ENCODE measurements at places on chromosomes 12 and 14. TPM values are rescaled to one million over a fixed set of nuclear protein-coding genes. Genes with fewer than 3 reads are reported as not detected.

Gene XRCC3
- 27.7 TPM for total RNA-seq

Gene KERA
- not detected for total RNA-seq

Gene CLEC4A
- 0.33 TPM for total RNA-seq

Gene PKP2
- total RNA-seq: 0.12 TPM

Gene ARF3
- total RNA-seq: 41.7 TPM

Gene SLC39A9
- 109 TPM for total RNA-seq

Gene ACOT6
- not detected for total RNA-seq

Gene STON2
- total RNA-seq: 0.87 TPM

Gene HOXC6
- not detected for total RNA-seq

Gene LMNTD1
- total RNA-seq: 1.9 TPM

Gene OTX2
- not detected for total RNA-seq

Gene KCNC2
- total RNA-seq: 0.50 TPM

Gene PPTC7
- 12.4 TPM for total RNA-seq

Gene P2RX2
- not detected for total RNA-seq

Gene CLEC2A
- total RNA-seq: not detected

Gene SPX
- total RNA-seq: 0.77 TPM

Gene POU6F1
- 2.2 TPM for total RNA-seq

Gene RAD9B
- 0.55 TPM for total RNA-seq

Gene HNF1A
- total RNA-seq: not detected

Gene PLD4
- under 0.01 TPM for total RNA-seq

Gene PRH2
- 0.50 TPM for total RNA-seq

Gene C14orf132
- total RNA-seq: 26.6 TPM

Gene CLEC9A
- not detected for total RNA-seq

Gene STXBP6
- 7.1 TPM for total RNA-seq

Gene CLEC1A
- not detected for total RNA-seq

Gene PSME1
- 121 TPM for total RNA-seq
